Activated CD4-positive, alpha-beta T cell treated with anti-CD3 and anti-CD28 coated beads for 36 hours (primary cell): ENCODE measurements at places on chromosomes 7 and 10. TPM values are rescaled to one million over a fixed set of nuclear protein-coding genes. Genes with fewer than 3 reads are reported as not detected.

- no peak overlapping the region for H3K4me3 ChIP-seq
- H3K4me1 ChIP-seq = no peaks in the 10 kb centered on the region
- H3K27me3 ChIP-seq = no peaks in the 10 kb centered on the region
- DNase-seq = no peak
- H3K27ac ChIP-seq = no peak overlapping the region
These were observed 78.1 kb upstream of the TMEM196 start for GRCh38 chr7:19851504-19851903.

- no peak for DNase-seq
- H3K27me3 ChIP-seq = peaks cover 2% of the 10 kb centered on the region
- no peaks in the 10 kb centered on the region for H3K4me1 ChIP-seq
- H3K27ac ChIP-seq = no peak overlapping the region
These were observed 342.5 kb downstream of the PTEN start for GRCh38 chr10:88205842-88206446.

GRCh38 chr7:27116031-27116961, 13.8 kb upstream of the HOXA2 start:
- no peak overlapping the region for H3K4me3 ChIP-seq
- H3K27ac ChIP-seq = no peak overlapping the region
- H3K27me3 ChIP-seq = peaks cover 9% of the 10 kb centered on the region
- H3K36me3 ChIP-seq = no peaks in the 10 kb centered on the region
- H3K4me1 ChIP-seq = no peaks in the 10 kb centered on the region
- no peak for DNase-seq

Gene REEP3
- 20.9 TPM for total RNA-seq

DNA sequence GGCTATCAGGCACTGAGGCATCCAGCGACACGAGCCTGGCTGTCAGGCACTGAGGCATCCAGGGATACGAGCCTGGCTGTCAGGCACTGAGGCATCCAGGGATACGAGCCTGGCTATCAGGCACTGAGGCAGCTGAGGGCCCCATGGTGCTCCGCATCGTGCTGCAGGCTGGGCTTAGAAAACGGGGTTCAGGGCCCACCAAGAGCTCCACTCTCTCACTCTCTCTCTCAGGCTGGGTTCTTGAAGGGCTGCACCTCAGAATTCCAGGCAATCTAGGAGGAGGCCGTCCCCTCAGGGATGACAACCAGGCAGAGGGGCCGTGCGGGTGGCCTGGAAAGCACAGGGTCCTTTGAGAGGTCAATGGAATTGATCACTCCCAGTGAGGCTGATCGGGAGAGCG, 69.0 kb downstream of the CFAP46 start:
- H3K4me1 ChIP-seq = no peaks in the 10 kb centered on the region
- no peaks in the 10 kb centered on the region for H3K36me3 ChIP-seq
- DNase-seq = no peak

DNA sequence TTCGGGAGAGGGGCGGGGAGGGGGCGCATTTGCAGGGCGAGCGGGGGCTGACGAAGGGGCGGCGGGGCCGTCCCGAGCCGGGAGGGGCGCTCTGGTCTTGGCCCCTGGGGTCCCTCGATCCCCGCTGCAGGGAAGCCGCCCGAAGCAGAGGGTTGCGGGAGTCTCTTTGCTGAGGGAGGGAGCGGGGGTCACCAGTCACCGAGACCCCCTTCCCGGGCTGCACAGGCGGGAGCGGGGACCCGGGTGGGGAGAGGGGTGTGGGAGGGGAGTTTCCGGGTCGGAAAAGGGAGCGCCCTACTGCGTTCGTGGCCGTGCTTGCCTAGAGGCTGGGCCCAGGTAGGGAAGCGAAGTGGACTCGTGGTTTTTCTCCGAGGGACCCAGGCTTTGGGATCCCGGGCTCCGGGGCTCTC, 422 bp downstream of the AP1S1 start:
- peaks cover 24% of the 10 kb centered on the region for H3K36me3 ChIP-seq
- peaks cover 12% of the 10 kb centered on the region for H3K4me1 ChIP-seq
- H3K4me3 ChIP-seq = peak overlapping the region; percentile 76
- peaks cover 2% of the 10 kb centered on the region for H3K27me3 ChIP-seq
- peak overlapping the region; percentile 22 for H3K27ac ChIP-seq

GRCh38 chr7:49894543-49894942, 121.1 kb downstream of the VWC2 start:
- no peaks in the 10 kb centered on the region for H3K4me1 ChIP-seq
- peaks cover 8% of the 10 kb centered on the region for H3K27me3 ChIP-seq
- H3K36me3 ChIP-seq = no peaks in the 10 kb centered on the region
- no peak overlapping the region for H3K4me3 ChIP-seq
- no peak overlapping the region for H3K27ac ChIP-seq
